SJSA1 (cell line): ENCODE measurements at places on chromosomes 12 and 14.

DNA sequence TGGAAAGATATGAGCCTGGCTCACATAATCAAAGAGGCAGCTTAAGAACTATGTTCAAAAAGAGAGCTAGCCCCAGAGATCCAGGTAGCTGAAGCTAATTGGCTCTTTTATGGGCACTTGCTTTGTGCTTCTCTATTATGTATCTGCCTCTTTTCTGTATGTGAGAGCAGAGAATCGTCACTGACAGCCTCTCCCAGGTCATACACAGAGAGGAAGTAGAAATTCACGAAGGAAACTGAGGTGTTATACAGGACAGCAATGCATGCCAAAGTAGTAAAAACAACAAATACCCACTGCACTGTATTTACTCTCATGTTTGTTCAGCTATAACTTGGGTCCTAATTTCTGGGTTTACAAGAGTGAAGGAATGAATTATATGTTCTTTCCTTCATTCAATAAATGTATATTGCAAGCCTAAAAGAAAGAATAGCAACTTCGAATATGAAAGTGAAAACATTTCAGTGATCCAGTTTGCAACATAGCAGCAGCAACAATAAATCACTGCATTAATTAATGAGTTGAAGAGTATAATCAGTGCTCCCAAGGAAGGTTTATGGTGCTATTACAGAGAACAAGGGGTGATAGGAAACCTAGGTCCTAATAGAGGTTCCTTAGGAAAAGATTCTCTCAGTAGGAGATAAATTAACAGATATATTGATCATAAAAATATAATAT is 47.1 kb upstream of the ATXN7L3B start:
- no peaks in the 10 kb centered on the region for H3K36me3 ChIP-seq
- H3K4me1 ChIP-seq = no peaks in the 10 kb centered on the region
- H3K27ac ChIP-seq = no peak overlapping the region
- H3K27me3 ChIP-seq = no peaks in the 10 kb centered on the region
- no peak overlapping the region for H3K4me3 ChIP-seq

- H3K27me3 ChIP-seq = no peaks in the 10 kb centered on the region
- no peaks in the 10 kb centered on the region for H3K4me1 ChIP-seq
- H3K27ac ChIP-seq = no peak overlapping the region
These were observed 55.9 kb downstream of the TMCC3 start for GRCh38 chr12:94594443-94594825.

DNA sequence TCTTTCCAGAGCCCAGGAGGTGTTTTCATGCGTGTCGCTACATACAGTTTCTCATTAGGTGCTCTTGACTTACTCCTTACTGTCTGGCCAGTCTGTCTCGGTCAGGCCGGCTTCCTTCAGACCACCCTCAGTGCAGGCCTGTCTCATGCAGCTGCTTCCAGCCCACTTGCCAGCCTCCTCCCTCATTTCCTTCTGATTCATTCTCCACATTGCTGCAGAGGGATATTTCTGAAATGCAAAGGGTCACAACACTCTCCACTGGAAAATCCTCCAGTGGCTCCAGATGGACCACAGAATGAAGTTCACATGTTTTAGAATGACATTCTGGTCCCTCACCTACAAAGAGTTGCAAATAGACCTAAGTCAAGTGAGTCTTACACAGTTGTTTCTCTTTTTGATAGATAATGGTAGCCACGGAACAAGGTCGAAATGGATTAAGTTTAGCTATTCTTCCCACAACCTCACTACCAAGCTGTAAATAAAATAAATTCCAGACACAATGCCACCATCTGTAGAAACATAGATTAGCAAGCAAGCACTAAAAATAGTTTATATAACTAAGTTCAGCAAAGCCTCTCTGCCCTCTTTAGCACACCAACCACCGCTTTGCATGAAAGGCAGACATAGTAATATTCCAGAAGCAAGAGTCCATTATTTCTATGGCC is 146.9 kb downstream of the ESR2 start:
- DNase-seq = peak; percentile 79
- H3K27ac ChIP-seq = peak overlapping the region; percentile 35
- H3K4me3 ChIP-seq = no peak overlapping the region
- H3K36me3 ChIP-seq = peaks cover 9% of the 10 kb centered on the region
- peaks cover 28% of the 10 kb centered on the region for H3K4me1 ChIP-seq

GRCh38 chr14:61599942-61600341 is 95.4 kb upstream of the HIF1A start:
- no peaks in the 10 kb centered on the region for H3K36me3 ChIP-seq
- H3K4me1 ChIP-seq = peaks cover 50% of the 10 kb centered on the region
- no peaks in the 10 kb centered on the region for H3K27me3 ChIP-seq
- H3K27ac ChIP-seq = no peak overlapping the region
- H3K4me3 ChIP-seq = no peak overlapping the region
- DNase-seq = no peak

DNA sequence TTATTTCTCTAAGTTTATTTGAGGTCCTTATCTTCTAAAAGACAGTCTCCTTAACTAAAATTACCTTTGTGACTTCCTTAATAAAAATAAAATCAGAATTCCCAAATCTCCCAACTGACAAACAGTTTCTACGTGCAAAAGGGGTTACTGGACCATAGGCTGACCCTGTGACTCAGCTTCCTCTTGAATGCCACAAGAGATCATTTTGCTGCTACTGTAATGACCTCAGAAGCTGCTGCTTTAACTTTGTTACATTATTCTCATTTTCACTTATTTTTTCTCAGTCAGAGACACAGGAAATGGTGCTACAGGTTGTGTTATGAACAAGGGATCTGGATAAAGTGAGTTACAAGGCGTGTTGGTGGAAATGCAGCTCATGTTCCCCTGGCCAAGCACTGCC is 132.2 kb upstream of the TMTC2 start:
- DNase-seq = no peak
- H3K36me3 ChIP-seq = no peaks in the 10 kb centered on the region
- H3K27me3 ChIP-seq = no peaks in the 10 kb centered on the region
- no peak overlapping the region for H3K27ac ChIP-seq
- no peaks in the 10 kb centered on the region for H3K4me1 ChIP-seq
- no peak overlapping the region for H3K4me3 ChIP-seq

- H3K4me1 ChIP-seq = no peaks in the 10 kb centered on the region
- no peaks in the 10 kb centered on the region for H3K36me3 ChIP-seq
- H3K27ac ChIP-seq = no peak overlapping the region
- peaks cover 53% of the 10 kb centered on the region for H3K27me3 ChIP-seq
These were observed 38.0 kb downstream of the IQSEC3 start for GRCh38 chr12:104551-105081.
